ENCODE measurements at places on chromosomes 5 and 9. TPM values are rescaled to one million over a fixed set of nuclear protein-coding genes. Genes with fewer than 3 reads are reported as not detected.
A peak's percentile ranks its signal among the peaks of the same experiment; 100 is the strongest.

- DNase-seq: no peak
Measured at GRCh38 chr9:78453450-78453849, 156.5 kb downstream of the PSAT1 start.

The PDE6A gene
- total RNA-seq: not detected

The FYB1 gene
- total RNA-seq: under 0.01 TPM

GRCh38 chr9:81664638-81665222 is 24.6 kb downstream of the TLE1 start:
- DNase-seq: no peak

The WHRN gene
- 0.76 TPM for total RNA-seq

The KIF24 gene
- 1.1 TPM for total RNA-seq

The F2RL2 gene
- total RNA-seq: not detected

The C9orf153 gene
- not detected for total RNA-seq

- peak; percentile 20 for DNase-seq
Measured at GRCh38 chr9:4980086-4980727, 4.9 kb upstream of the JAK2 start.

GRCh38 chr5:176723440-176723839 is 76.2 kb downstream of the TSPAN17 start:
- DNase-seq: no peak

The DPYSL3 gene
- total RNA-seq: 42.8 TPM

The KCNV2 gene
- not detected for total RNA-seq

DNA sequence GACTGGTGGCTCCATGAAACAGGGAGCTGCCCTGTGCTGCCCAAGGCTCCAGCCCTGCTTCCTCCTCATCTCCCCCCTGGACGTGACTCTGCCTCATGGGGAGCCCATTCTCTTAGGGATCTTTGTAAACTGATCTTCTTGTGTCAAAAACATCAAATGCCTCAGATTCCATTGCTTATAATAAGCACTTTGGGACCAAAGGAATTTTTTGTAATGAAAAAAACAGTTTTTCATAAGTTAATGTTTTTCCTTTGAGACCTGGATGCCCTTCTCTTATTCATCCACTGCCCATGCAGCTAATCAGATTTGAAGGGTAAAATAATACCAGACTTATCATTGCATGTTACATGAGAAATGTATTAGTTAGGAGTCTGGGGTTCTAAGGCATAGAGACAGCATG is 41.7 kb downstream of the PALM2AKAP2 start:
- no peak for DNase-seq

The ZNF462 gene
- 5.0 TPM for total RNA-seq

The RLN2 gene
- total RNA-seq: not detected

- no peak for DNase-seq
Measured at GRCh38 chr5:140927228-140927573, 1.1 kb downstream of the PCDHAC1 start.

- no peak for DNase-seq
Measured at GRCh38 chr5:136128481-136128880, 4.2 kb upstream of the SMAD5 start.

The TMEM174 gene
- total RNA-seq: not detected

DNA sequence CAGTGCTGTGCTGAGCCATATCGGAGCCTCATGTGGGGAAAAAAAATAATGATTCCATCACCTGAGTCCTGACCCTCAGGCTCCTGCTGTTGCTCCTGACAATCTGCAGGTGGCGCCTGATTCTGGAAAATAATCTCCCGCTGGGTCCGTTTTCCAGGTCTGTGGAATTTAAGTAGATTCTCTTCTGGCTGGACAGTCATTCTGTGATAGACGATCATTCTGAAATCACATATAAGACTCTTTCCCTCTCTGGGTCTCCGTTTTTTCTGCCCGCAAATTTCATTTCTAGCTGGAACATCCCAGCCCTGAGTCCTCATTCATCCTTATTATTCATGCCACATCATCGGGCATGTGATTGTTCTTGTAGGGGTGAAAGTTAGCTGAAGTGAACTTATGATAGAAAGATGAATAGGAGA is 22.1 kb upstream of the STXBP1 start:
- peak; percentile 87 for DNase-seq

DNA sequence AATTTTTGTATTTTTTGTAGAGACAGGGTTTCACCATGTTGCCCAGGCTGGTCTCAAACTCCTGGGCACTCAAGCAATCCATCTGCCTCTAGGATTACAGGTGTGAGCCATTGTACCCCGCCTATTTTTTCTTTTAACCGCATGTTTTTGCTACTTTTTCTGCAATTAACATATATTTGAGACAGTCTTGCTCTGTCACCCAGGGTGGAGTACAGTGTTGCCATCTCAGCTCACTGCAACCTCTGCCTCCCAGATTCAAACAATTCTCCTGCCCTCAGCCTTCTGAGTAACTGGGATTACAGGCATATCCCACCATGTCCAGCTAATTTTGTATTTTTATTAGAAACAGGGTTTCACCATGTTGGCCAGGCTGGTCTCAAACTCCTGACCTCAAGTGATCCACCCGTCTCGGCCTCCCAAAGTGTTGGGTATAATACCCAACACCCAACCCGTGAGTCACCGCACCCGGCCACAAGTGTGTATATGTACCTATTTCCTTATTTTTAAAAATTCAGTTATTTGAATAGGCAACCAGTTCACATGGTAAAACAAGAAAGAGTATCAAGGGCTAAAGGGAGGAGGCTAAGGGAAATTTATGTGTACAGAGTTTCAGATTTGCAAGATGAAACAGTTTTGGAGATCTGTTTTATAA is 13.3 kb downstream of the PHAX start:
- no peak for DNase-seq

GRCh38 chr5:180592176-180592575 is 877 bp upstream of the SCGB3A1 start:
- DNase-seq: no peak

DNA sequence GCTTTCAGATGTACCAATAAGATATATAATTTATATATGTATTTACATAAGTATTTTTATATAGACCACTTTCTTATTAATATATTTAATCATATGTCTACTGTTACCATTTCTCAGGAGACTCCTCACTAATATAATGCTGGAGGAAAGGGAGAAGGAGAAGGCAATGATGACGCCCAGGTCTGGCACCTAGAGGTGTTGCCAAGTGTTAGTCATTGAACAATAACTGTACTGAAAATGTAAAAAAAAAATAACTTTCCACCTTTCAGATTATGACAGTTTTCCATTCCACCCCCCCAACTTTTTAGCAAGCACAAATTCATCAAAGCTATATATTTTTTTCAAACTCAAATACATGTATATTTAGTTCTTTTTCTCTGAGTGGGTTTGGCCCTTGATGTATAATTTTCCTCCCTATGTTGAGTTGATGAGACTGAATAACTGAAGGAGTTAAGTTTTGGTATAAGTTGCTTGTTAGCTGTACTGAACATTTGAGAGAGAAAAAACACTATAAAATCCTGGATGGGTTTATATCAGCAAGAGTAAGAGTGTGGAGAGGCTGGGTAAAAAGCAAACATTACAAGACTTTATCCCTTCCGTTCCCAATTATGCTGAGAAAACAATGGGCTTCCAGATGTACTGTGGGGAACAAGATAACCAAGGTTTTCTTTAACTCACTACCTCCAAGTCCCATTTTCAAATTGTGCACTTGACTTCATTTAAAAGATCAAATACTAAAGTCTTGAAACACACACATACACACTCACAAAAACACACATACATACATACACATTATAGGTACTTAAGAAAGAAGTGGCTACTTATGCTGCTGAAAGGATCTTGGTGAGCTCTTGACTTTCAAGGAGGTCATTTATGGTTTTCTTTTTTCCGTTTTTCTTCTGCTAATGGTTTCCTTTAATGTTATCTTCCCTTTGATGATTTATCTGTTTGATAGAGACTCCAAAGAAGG is 142.8 kb upstream of the IFNE start:
- DNase-seq: no peak

The GDNF gene
- 3.7 TPM for total RNA-seq

DNA sequence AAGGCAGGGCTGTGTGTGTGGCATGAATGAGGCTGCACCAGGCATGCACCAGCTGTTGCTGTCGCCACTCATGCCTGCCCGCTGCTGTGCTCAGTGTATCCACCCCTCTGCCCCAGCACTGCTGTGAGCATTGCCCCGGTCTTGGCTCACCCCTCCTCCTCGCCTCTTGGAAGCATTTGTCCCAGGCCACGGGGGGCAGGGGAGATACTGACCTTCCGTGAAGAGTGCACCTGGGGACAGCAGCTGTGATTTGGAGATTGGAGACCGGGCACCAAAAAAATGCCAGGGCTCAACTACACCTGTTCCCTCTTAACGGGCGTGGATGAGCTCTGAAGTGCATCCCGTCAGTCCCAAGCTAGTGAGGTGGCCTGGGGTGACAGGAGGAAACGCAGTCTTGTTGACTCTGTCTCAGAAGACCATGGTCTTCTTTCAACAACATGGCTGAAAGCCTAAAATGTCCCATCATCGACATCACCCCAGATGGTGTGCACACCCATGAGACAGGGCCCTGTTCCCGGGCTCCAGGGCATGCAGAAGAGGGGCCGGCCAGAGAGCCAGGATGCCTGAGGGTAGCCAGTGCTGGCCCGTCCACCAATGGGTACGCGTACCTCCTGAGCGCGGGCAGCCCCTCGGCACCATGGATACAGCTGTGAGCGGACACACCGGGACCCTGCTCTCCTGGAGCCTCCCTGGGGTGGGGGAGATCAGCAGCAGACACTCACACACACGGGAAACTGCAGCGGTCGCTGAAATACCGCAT is 115.8 kb downstream of the COL5A1 start:
- DNase-seq: no peak

The AGXT2 gene
- not detected for total RNA-seq

GRCh38 chr5:156951359-156951758 is 11.7 kb downstream of the TIMD4 start:
- no peak for DNase-seq

- DNase-seq: no peak
Measured at GRCh38 chr5:81761270-81761669, 10.4 kb upstream of the SSBP2 start.

- DNase-seq: no peak
Measured at GRCh38 chr5:7218141-7218540, 177.8 kb upstream of the ADCY2 start.

The TAF11L8 gene
- not detected for total RNA-seq

GRCh38 chr9:78010445-78010844 is 21.2 kb downstream of the GNAQ start:
- DNase-seq: no peak

- no peak for DNase-seq
Measured at GRCh38 chr5:179113945-179114641, 53.9 kb downstream of the ZNF354C start.

The RGS7BP gene
- total RNA-seq: 0.11 TPM

- DNase-seq: no peak
Measured at GRCh38 chr9:76353280-76353679, 40.9 kb downstream of the RFK start.

DNA sequence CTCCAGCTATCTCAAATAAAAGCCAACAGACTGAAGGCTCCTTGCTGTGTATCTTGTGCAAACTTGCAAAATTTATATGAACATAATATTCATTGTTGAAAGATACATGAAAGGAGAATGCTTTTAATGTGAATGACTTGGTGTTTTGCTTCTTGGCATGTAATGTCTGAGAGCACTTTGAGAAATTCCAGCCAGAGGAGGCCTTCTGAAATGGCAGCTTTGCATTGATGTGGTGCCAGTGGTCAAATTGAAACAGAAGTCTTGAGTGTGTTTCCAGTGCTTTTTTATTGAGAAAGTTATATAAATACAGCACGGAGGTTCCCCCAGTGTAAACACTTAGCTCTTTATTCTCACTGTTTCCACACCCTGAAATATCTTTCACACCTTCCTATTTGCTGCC is 182.1 kb downstream of the ADCY2 start:
- DNase-seq: no peak

The GPR150 gene
- not detected for total RNA-seq

The GIN1 gene
- total RNA-seq: 19.1 TPM

The HARS1 gene
- total RNA-seq: 75.7 TPM

The PIP5KL1 gene
- total RNA-seq: 5.5 TPM

- peak; percentile 1 for DNase-seq
Measured at GRCh38 chr5:42274913-42275312, 148.3 kb upstream of the GHR start.

DNA sequence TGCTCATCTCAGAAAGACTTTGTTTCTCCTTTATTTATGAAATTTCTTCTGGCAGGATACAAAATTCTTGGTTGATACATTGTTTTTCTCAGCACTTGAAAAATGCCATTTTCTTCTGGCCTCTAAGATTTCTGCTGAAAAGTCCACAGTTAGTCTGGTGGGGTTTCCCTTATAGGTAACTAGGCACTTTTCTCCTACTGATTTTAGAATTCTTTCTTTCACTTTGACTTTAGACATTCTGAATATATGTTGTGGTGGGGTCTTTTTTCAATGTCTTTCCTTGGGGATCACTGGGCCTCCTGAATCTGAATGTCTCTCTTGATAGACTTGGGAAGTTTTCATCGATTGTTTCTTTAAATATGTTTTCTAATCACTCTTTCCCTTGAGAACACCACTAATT is 79.6 kb downstream of the CETN3 start:
- DNase-seq: no peak

DNA sequence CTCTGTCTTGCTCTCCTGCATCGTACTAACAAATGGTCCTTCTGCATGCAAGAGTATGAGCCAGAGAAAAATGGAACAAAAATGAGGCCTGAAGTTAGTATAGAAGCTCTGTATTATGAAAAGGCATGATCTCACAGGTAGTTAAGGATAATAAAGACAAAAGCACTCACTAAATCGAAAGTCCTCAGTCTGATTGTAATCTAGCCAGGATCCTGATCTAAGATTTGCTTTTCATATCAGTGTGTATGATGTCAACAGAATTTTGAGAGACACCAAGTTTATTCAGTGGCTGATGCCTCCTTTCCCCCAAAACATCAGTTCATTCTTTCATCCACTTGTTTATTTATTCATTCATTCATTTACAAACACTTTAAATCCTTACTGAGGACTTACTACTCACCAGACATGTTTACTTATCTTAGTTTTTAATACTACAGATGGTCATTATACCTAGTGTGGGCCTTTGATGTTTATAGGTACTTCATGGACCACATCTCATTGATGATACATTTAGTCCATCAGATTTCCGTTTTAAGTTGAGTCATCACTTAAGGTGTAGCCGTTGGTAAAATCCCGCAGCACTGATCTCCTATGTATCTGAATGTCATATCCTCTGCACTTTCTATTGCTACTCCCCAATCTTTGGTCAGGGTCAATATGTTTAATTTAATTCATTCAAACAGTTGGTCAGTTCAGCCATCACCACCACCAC is 105.2 kb upstream of the DHFR start:
- no peak for DNase-seq

The EGFLAM gene
- total RNA-seq: not detected

The IL4 gene
- total RNA-seq: not detected
